NCI-H748 treated with DMSO at 0.1 percent for 48 hours (cell line): ENCODE measurements at places on chromosomes 12 and 14.

- DNase-seq: no peak
These were observed 27.1 kb upstream of the C12orf71 start for GRCh38 chr12:27109334-27110028.

- DNase-seq: no peak
These were observed 101.9 kb downstream of the DACT1 start for GRCh38 chr14:58739674-58740073.

GRCh38 chr14:98580131-98580678, 691.8 kb downstream of the BCL11B start:
- no peak for DNase-seq

DNA sequence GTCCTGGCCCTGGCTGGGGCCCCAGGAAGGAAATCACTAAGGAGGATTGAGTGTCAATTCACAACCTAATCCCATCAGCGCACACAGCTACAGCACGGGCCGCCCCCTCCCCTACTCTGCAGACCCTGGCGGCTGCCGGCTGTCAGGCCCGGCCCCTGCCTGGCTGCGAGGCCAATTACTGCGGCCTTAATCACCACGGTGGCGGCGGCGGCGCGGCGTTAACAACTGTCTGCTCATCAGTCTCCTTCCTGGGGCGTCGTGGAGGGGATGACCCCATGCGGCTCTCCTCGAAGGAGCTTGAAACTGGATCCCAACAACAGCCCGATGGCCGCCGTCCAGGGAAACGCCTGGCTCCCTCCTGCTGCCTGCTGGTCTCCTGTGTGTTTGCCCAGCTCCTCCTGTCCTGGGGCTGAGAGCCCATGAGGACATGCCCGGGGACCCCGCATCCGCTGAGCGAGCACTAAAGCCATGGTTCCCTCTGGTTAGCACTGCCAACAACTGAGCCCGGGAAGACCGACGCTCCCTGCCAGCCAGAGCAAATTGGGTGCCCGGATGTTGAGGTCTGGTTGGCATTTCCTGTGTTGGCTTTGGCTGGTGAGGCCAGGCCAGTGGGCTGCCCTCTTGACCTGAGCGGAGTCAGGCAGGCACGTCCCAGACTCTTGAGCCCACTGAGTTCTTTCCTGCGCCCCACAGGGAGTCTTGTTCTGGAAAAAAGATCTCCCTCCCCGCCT, 21.8 kb upstream of the EIF2B2 start:
- DNase-seq: no peak

DNA sequence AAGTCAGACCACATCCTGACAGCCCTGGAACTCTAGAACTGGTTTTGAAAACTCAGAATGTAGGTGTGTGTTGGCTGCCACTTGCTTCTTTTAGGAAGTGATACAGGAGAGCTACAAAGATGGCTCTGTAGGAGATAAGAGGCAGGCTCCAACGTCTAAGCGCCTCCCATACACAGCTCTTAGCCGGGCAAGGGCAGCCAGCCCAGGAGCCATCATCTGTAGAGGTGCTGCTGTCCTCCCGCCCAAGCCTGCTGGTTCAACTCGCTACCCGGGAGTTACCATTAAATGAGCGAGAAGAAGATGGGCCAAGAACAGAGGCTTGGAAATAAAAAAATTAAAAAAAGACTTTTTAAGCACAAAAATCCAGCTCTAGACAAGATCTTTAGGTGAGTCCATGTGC, 61.2 kb upstream of the DIO3 start:
- no peak for DNase-seq

DNA sequence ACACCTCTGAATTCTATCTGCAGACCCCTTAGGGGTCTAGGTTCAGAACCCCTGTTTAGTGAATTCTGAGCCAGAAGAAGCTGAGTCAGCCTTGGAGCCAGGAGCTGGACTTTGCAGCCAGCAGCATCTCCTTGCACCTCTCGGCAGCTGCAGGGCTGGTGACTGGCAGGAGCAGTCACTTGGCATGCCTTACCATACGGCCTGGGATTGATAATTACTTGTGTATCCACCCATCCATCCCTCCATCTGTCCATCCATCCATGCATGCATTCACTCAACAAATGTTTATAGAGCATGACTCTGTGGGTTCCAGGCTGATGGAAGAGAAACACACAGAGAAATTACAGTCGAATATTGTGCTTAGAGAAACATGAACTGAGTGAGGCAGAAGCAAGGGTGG, 67.5 kb upstream of the PRIMA1 start:
- DNase-seq: no peak

- DNase-seq: no peak
These were observed 21.8 kb downstream of the APPL2 start for GRCh38 chr12:105214148-105214547.

GRCh38 chr12:26791301-26791791, 41.6 kb downstream of the ITPR2 start:
- DNase-seq: no peak

- no peak for DNase-seq
These were observed 250.9 kb upstream of the FOXN3 start for GRCh38 chr14:89667983-89668382.

GRCh38 chr14:80587096-80587724, 354.3 kb downstream of the CEP128 start:
- DNase-seq: peak; percentile 26

DNA sequence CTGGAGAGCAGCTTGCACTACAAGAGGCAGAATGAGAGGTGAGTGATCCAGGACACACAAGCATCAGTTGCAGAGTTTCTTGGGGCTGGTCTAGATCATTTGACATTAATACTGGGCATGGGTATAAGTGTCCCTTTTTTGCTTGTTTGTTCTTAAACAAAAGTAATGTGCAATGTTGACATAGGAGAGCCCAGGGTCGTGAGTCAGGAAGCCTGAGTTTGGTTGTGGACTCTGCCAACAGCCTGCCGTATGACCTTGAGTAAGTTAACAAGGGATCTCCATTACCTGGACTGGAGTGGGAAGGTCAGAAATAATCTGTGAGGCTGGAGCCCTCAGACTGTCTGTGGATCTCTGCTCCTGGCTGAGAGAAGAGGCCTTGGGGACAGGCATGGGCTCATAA, 170.3 kb downstream of the KCNA5 start:
- DNase-seq: no peak

GRCh38 chr14:75832621-75833297, 149.0 kb downstream of the TGFB3 start:
- no peak for DNase-seq

DNA sequence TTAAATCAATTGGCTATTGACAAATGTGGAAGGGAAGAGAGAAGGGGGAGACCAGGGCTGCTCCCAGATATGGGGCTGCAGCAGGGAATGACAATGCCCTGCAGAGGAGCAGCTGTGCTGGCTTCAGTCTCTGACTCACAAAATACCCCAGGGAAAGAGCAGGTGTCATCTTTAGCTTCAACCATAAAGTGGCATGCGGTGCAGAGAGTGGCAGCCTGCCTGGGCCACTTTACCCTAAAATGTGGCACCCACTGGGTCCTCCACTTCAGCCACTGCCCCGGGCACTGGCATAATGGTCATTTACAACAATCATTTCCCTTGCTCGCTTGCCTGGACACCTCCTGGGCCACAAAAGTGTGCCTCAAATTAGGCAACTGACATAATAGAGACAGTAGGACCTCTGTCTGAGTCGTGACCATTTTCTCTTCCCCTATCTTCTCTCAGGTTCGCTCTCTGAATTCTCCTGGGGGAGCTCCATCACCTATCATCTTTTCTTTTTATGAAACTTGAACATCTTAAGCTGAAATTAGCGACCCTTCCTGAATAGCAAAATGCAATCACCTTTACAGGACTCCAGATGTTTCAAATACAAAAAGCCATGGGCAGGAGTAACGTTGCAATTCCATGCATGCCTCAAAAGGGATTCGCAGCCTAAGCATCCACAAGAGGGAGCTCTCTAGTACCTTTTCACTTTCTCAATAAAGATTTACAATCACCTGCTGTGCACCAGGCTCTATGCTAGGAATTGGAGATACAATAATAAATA, 179.9 kb upstream of the ATF7IP start:
- DNase-seq: peak; percentile 70

- no peak for DNase-seq
These were observed 22.2 kb upstream of the HSPB8 start for GRCh38 chr12:119156401-119157044.

- DNase-seq: no peak
These were observed at the start of gene BMP4 for GRCh38 chr14:53956427-53957201. BMP4 (minus strand) TSS chr14:53956825; CDS start chr14:53952222, 4,603 bp downstream.

GRCh38 chr14:65658202-65658601, 245.7 kb downstream of the FUT8 start:
- no peak for DNase-seq

DNA sequence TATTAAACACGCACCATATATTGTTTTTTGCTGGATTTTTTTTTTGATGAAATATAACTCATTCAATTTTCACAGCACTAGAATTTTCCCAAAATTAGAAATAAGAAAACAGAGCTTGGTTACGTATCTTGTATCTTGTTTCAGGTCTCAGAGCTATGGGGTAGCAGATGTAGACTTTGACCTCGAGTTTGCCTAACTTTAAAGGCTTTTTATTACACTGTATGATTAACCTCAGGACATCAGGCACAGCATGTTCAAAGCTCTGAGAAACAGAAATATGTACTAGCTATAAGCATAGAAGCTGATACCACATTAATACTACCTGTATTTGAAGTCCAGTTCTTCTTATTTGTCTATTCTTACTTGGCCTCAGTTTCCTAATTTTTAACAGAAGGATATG, 171.9 kb upstream of the KITLG start:
- no peak for DNase-seq

- DNase-seq: no peak
These were observed 15.7 kb downstream of the RFC5 start for GRCh38 chr12:118032188-118032587.

GRCh38 chr14:62896932-62897456, 148.3 kb downstream of the KCNH5 start:
- no peak for DNase-seq

DNA sequence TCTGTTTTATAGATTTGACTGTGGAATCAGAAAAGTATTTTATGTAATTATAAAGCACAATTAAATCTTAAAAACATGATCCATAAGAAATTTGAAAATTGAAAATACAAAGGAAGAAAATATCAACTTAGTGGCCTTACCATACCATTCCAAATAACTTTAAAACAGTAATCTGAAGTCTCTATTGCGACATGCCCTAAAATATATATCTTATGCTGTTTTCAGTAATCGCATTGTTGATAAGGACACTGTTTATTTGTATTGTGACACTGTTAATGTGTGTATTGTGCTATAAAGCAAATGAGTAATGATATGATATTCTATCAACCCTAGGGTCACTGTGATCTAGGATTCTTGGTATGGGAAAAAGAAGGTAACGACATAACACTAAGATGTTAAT, 7.0 kb downstream of the KLHL28 start:
- no peak for DNase-seq

DNA sequence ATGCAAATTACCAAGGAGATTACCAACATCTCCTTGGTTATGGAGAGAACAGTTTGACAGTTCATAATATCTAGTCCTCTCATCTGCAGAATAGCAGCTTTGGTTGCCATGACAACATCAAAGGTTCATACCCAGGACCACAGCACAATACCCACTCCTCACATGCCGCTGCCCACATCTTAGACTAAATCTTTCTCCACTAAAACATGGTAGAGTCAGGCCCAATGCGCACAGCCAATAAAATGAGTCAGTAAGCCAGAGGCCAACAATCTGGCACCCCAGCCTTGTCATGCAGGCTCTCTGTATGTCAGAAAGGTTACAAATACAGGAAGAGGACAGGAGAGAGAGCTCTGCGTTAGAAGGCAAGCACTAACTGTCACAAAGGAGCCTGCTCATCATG, 70.6 kb downstream of the KCNK10 start:
- DNase-seq: no peak

DNA sequence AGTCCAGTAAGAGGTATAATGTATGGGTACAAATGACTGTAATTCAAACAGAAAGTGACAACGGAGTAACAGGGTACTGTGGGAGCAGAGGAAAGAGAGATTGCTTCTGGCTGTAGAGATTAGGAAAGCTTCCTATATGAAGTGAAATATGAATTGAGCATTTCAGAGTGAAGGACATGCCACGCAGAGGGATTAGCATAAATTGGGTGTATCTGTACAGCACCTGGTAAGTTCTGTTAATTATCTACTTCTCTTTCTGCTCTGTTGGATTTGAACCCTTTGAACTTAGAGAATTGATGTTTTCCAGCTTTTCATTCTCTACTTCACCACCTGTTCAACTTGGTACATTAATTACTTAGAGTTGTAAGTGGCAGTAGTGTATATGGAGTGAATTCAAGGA, 8.8 kb downstream of the STK38L start:
- DNase-seq: no peak

DNA sequence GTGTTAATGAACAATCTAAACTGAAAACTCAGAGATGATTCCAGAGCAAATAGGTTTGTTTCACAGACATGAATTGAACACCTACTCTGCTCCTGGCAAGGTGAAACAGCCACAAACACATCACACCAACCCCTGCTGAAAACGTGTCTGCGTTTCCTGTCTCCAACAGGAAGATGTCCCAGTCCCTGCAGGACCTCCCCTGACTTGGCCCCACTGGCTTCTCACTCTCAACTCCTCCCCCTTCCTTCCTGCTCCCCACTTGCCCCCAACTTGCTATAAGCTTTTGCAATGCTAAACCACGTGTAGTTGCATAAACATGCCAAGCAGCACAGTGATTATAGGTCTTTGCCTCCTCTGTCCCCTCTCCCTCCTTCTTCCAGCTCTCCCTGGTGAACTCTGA, 567.6 kb downstream of the BCL11B start:
- no peak for DNase-seq

- no peak for DNase-seq
These were observed 75.2 kb upstream of the DNM1L start for GRCh38 chr12:32603858-32604257.

DNA sequence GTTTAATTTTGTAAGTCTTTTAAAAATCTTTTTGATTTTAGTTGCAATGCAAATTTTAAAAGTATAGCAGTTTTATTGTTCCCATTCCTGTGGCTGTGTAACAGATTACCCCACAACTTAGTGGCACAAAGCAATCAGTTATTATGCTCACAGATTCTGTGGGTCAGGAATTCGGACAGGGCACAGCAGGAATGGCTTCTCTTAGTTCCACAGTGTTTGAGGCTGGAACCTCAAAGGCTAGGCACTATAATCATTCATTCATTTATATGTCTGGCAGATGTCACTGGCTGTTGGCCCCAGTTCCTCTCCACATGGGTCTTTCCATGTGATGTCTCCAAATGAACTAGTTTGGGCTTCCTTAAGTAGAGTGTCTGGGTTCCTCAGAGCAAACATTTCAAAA, 193.3 kb downstream of the RAD51B start:
- DNase-seq: no peak

DNA sequence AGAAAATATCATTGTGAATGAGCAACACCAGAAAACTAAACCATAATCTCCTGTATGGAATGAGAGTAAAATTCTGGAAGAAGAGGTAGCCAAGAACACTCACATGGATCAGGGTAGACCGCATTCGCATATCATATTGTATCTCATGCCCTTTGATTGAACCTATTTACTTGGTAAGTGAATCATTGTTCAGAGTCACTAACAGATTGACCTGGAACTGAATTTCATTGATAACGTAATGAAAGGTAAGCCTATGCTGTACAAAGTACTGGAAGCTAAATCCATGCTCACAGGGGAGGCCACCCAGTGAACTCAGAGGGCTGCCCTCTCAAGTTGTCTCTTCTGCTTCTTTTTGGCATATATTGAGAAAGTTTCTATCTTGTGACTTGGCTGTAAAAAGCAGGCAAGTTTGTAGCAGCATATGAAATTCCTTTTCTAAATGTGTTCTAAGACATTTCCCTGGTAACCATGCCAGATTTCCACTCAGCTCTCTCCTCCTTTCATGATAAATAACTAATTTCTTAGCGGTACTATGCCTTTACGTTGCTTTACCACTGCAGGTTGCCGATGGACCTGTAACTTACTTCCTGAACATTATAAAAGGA, 91.4 kb downstream of the PLCZ1 start:
- no peak for DNase-seq
